ENCODE measurements at places on chromosomes 1 and 21.
A peak's percentile ranks its signal among the peaks of the same experiment; 100 is the strongest.

DNA sequence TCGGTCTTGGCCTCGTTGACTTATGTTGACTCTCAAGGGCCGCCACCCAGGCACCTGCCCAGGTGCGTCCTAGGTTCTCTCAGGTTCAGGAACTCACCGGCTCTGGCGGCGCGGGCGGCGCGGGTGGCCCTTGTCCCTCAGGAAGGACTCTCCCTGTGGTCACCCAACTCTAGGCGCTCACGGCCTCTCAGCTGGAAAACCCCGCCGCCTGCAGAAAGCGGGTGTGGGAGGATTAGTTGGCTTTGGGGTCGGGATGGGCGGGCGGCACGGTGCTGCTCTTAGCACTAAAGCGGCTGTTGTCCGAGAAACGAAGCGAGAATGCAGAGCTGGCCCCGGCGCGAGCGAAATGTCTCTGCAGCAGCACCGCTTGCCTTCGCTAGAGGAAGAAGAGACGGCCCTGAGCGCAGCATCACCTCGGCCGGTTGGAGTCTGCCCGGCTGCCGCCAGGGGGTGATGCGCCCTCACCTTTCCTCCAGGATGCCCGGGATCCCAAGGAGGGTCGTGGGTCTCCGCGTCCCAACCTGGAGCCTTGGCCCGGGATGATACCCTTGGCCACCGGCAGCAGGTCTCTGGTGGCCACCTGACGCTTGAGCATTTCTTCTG, 8.1 kb upstream of the TADA1 start:
- DNase-seq = peak; percentile 41

GRCh38 chr1:232066521-232066920, 439.9 kb downstream of the DISC1 start:
- no peak for DNase-seq

GRCh38 chr1:197384471-197384870, 116.4 kb downstream of the CRB1 start:
- DNase-seq = no peak

DNA sequence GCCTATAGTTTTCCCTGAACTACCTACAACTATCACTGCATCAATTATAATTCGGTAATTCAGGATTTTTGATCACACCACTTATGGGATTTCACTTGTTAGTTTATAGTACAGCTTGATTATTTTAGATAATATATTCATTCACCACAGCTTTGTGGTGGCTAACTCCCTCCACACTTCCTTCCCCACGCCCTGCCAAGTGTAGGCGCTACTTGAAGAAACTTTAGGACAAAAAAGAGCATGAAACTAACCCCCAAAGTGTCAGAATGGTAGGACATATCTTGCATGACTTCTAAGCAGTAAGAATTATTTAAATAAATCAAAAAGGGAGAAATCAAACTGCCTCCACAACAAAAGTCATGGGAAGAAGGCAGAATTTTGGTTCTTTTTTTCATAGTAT, 70.1 kb downstream of the LHX9 start:
- DNase-seq = no peak

GRCh38 chr1:155463865-155464650, 98.5 kb downstream of the ASH1L start:
- DNase-seq = no peak

GRCh38 chr1:171794085-171794484, 12.6 kb downstream of the METTL13 start:
- DNase-seq = peak; percentile 68

- peak; percentile 82 for DNase-seq
These were observed 18.1 kb downstream of the GPR157 start for GRCh38 chr1:9110669-9111356.

DNA sequence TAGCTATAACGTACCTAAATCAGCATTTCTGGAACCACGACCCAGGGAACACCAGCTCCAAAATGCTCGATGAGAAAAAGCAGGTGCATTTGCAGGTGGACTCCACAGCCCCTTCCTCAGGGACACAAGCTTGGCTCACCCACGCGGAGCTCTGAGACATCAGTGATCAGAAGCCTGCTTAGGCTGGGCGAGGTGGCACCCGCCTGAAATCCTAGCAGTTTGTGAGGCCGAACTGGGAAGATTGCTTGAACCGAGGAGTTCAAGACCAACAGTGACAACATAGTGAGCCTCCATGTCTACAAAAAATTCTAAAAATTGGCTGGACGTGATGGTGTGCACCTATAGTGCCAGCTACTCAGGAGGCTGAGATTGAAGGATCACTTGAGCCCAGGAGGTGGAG, 2.5 kb upstream of the TSPEAR start:
- no peak for DNase-seq

DNA sequence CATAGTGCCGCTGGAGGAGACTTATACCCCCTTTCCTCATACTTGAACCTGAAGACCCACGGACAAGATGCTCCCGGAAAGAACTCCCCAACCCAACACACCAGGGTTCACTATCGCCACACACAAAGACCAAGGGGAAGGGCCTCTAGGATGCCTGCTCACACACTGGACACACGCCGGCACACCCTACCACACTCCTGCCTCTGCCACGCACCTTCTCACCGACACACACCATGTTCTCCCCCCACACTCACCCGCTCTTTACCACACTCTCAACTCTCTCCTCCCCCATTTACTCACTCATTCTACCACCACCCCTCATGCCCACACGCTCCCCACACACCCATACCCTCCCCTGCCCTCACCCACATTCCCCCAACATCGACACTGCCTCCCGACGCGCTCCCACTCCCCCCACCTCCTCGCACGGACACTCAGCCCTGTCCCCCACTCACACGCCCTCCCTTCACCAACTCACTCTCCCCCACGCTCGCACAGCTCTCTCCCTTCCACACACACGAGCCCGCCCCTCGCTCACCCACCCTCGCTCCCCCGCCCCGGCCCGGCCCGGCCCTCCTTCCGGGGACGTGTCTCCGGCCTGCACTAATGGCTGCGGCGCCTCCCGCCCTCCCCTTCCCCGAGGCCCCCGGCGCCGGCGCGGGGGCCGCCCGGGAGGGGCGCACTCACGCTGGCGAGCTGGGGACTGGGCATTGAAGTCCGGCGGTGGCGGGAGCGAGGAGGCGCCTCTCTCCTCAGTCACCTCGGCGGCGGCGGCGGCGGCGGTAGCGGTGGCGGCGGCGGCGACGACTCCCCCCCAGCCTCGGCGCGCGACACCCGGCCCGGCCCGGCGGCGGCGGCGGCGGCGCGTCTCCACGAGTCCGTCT, 626 bp downstream of the PTP4A2 start:
- DNase-seq = peak; percentile 75

- no peak for DNase-seq
These were observed 121.2 kb downstream of the SLC45A1 start for GRCh38 chr1:8439015-8439702.
